GM20000 (cell line): ENCODE measurements at places on chromosomes 5 and 9.

GRCh38 chr9:77952635-77953328 is 78.8 kb downstream of the GNAQ start:
- DNase-seq: no peak

DNA sequence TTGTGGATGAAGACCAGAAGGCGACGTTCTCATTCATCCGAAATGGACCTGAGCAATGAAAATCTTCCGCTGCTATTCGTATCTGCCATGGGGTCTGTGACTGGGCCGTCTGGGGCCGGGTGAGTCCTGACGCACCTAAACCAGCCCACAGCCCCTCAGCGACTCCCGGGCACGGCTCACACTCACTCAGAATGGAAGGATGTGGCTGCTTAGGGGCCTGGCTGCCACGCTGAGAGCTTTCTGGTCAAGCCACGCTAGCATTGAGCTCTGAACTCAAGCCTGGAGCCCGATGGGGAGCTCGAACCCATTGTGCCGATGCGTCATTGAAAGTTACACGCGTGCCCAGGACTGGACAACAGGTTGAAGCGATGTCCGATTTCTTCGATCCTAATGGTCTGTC is 97.8 kb downstream of the MRPL36 start:
- no peak for DNase-seq

GRCh38 chr9:134933076-134933659 is 15.5 kb upstream of the FCN1 start:
- DNase-seq: no peak

- DNase-seq: no peak
Observed at GRCh38 chr9:75239176-75239575, 150.9 kb downstream of the OSTF1 start.

GRCh38 chr9:124054582-124055227 is 43.1 kb downstream of the LHX2 start:
- peak; percentile 73 for DNase-seq
